ENCODE measurements at places on chromosomes 2 and 18.

DNA sequence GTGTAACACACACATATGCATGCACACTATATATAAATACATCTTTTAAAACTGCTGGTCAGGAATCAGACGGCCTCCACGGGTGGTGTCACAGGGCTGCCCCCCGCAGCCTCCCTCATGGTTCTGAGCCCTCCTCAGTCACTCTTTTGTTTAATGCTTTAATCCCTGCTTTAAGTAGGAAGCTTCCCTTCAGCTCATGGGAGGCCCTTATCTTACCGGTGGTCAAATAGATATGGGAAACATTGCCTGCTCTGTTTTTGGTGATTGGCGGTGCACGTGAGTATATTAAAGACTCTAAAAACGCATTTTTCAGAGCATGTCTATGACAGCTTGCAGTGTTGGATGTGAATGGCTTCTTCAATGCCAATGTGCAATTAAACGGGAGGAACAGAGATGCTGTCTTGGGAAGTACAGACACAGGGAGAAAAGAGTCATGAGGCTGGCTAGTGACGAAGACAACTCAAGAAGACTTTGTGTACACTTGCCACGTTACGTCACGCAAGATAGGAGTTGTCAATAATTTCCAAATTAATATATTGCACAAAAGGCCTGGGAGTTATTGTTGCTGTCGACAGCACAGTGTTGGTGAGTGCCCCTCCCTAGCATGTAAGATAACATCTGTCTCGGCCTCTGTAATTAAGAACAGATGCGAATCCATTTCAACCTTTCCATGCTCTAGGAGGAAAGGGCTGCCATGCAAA is 23.3 kb downstream of the GNLY start:
- no peak for DNase-seq

GRCh38 chr2:106189325-106189724 is 4.8 kb downstream of the UXS1 start:
- DNase-seq: no peak

- no peak for DNase-seq
Observed at GRCh38 chr2:20091305-20091991, 40.0 kb upstream of the LAPTM4A start.

DNA sequence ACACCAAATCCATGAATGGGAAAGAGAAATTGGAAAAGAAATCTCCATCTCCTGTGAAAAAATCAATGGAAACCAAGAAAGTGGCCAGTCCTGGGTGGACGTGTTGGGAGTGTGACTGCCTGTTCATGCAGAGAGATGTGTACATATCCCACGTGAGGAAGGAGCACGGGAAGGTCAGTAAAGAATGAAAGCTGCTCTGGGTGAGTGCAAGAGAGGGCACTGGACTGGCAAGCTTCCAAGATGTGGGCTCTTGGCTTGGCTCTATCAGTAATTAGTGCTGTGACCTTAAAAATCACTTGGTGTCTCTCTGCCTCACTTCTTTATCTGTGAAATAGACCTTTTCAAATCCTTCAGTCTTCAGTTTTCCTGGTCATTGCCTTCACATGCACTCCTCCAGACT is 89.0 kb downstream of the ZNF532 start:
- no peak for DNase-seq

DNA sequence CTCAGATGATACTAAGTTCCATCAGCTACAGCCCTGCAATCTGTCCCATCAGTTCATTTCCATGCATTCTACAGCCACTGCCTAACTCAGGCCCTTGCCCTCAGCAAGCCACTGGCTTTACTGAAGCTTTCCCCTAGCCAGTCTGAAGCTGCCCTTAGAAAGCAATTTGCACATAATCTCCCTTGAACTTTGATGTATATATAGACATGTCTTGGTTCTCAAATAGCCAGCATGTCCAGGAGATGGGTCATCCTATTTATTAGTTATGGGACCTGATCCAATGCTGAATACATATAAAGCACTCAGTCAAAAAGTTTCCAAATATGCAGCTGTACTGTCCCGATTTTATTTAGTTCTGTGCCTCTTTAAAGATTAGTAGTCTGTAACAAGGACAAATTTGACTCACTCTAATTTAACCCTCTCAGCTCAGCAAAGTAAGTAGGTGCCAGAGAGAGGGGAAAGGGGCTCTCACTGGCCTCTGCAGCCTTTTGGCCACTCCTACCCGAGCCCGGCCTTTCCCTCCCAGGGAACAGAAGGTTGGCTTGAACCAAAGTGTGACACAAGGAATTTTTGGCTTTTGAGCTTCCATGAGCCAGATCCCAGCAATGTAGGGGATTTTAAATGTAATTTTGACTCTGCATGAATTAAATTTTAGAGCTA is 70.7 kb downstream of the CCDC93 start:
- DNase-seq: no peak

All from GM12878 (cell line).